Epithelial cell of prostate (primary cell): ENCODE measurements at places on chromosomes 11 and 22.

DNA sequence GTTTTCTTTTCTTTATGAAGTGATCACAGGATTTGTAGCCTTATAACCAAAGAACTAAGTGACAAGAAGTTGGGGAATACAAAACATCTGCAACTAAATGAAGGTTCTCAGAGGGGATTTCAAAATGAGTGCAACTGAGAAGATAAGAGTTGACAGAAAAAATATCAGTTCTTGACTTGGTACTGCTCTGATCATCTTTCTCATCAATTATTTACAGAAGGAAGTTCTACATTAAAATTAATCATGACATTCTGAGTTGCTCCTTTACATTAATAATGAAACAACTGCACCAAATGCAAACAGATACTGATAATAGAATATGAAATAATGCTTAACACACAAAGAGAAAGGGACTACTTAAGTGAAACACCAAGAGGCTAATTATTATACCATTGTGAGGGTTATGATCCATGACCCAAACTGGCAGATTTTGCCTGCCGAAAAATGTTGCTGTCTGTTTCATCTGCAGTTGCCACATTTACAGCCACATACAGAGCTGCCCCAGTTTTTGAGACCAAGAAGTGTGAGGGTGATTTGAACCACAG lies 561.9 kb upstream of the ANO5 start:
- DNase-seq = no peak

GRCh38 chr11:3226846-3227567 lies 5.2 kb downstream of the MRGPRE start:
- no peak for DNase-seq

DNA sequence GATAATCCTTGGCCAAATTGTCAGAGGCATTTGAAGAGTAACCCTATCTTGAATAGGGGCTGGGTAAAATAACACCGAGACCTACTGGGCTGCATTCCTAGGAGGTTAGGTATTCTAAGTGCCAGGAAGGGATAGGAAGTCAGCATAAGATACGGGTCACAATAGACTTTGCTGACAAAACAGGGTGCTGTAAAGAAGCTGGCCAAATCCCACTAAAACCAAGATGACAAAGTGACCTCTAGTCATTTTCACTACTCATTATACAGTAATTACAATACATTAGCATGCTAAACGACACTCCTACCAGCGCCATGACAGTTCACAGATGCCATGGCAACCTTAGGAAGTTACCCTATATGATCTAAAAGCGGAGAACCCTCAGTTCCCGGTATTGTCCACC lies 964 bp upstream of the REXO2 start:
- DNase-seq = no peak

DNA sequence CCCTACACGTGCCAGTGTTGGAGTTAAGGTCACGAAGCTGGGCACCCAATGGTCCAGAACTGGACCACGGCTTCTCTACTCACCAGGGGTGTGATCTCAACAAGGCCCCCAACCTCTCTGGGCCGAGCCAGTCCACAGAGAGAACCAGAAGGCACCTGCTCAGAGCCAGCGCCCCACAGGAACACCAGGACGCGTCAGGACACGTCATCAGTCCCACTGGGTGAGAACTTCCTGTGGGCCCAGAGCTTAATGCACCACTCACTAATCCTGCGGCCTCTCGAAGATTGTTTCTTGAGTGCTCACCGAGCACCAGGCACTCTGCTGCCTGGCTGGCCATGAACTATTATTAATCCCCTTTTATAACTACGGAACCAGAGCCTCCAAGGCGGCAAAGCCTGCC lies 10.1 kb downstream of the PHF21B start:
- DNase-seq = no peak

GRCh38 chr22:27215871-27216270 lies 558.5 kb downstream of the MIAT start:
- DNase-seq = no peak

DNA sequence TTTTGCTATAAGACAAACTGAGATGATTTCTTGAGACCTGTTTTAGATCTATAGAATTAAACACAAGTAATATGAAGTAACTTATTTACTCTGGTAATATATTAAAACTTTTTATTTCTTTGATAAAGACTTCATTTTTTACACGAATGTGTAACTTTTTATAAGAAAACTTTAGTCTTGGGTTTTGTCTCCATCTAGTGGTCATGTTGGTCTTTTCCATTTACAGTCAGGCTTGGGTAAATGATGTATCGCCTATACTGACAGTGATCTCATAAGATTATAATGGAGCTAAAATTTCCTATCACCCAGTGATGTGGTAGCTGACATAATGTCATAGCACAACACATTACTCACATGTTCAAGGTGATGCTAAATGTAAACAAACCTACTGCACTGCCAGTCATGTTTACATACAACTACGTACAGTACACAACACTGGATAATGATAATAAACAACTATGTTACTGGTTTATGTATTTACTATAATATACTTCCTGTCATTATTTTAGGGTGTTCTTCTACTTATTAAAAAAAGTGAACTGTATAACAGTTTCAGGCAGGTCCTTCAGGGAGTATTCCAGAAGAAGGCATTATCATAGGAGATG lies 7.5 kb upstream of the C11orf97 start:
- DNase-seq = no peak

- no peak for DNase-seq
Observed at GRCh38 chr22:49827853-49828598, at the start of gene BRD1. Gene BRD1, minus strand, starts transcription at chr22:49827873. Its CDS starts 3,556 bp downstream, at chr22:49824317.

GRCh38 chr22:17952273-17952801 lies 72.0 kb downstream of the MICAL3 start:
- DNase-seq = no peak

DNA sequence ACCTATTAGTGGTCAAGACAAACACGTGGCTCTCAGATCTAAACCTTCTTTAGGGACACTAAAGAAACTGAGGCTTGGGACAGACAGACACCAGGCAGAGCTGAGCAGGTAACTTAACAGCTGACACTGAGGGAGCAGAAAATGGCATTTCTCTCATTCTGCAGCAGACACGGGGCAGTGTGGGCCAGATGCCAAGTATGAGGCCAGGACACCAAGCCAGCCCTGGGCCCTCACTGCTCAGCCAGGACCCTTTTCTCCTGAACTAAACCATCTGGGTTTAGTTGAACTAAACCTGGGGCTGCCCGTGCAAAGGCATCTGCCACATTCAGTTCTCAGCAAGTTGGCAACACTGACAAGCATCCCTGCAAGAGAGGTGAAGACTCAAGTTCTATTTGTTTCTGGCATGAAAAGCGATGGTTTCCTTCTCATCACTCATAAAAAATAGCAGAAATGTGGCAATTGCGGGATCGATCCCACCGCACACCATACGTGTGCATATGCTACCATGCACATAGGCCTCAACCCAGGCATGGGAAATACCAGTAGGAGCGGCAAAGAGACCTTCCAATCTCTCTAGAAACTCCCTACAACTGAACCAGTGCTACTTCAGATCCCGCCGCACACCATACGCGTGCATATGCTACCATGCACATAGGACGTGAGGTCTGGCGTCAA lies 100.1 kb upstream of the BID start:
- no peak for DNase-seq

- DNase-seq = no peak
Observed at GRCh38 chr11:114826910-114827442, 148.6 kb downstream of the NXPE2 start.

DNA sequence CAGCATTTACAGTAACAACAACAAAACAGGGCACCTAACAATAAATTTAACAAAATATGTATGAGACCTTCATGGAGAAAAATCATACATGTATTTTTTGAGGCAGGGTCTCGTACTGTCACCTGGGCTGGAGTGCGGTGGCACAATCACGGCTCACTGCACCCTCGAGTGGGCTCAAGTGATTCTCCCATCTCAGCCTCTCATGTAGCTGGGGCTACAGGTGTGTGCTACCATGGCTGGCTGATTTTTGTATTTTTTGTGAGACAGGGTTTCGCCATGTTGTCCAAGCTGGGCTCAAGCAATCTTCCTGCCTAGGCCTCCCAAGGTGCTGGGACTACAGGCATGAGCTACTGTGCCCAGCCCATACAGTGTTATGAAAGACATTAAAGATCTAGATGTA lies 278.1 kb downstream of the SWAP70 start:
- no peak for DNase-seq

DNA sequence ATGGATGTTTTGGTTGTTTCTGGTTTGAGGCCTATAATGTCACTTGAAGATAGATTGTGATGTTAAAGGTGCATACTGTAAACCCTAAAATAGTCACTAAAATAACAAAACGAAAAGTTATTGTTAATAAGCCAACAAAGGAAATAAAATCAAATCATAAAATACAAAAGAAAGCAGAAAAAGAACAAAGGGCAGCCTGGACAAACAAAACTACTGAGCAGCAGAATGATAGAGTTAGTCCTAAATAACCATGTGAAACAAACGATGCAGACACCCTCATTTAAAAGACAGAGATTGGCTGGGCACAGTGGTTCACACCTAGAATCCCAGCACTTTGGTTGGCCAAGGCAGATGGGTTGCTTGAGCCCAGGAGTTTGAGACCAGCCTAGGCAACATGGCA lies 90.9 kb upstream of the GAL start:
- DNase-seq = no peak

GRCh38 chr22:29109822-29110221 lies 37.0 kb downstream of the KREMEN1 start:
- DNase-seq = no peak

GRCh38 chr22:36274531-36274930 lies 21.6 kb downstream of the APOL1 start:
- DNase-seq = no peak

DNA sequence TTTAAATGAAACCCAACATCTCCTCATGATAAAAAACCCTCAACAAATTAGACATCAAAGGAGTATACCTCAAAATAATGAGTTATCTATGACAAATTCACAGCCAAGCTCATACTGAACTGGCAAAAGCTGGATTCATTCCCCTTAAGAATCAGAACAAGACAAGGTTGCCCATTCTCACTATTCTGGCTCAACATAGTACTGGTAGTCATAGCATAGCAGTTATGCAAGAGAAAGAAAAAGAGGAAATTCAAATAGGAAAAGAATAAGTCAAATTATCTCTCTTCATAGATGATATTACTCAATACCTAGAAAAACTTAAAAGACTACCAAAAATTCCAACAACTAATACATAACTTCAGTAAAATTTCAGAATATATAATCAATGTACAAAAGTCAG lies 29.4 kb upstream of the XKR3 start:
- no peak for DNase-seq

- no peak for DNase-seq
Observed at GRCh38 chr22:36775586-36775963, 344 bp downstream of the IFT27 start.

DNA sequence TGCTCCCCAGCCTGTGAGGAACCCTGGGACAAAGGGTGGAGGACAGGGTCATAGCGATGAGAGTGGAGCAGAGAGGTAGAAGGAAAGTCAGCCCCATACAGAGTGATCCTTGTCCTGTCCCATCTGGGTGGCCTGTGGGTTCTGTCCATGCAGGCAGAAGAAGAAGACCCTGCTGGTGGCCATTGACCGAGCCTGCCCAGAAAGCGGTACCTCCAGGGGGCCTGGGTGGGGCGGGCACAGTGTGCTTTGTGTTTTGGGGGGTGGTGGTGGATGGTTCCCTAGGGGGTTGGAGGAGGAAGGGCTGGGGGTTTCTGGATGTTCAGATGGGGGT lies 7.9 kb downstream of the SIDT2 start:
- no peak for DNase-seq

DNA sequence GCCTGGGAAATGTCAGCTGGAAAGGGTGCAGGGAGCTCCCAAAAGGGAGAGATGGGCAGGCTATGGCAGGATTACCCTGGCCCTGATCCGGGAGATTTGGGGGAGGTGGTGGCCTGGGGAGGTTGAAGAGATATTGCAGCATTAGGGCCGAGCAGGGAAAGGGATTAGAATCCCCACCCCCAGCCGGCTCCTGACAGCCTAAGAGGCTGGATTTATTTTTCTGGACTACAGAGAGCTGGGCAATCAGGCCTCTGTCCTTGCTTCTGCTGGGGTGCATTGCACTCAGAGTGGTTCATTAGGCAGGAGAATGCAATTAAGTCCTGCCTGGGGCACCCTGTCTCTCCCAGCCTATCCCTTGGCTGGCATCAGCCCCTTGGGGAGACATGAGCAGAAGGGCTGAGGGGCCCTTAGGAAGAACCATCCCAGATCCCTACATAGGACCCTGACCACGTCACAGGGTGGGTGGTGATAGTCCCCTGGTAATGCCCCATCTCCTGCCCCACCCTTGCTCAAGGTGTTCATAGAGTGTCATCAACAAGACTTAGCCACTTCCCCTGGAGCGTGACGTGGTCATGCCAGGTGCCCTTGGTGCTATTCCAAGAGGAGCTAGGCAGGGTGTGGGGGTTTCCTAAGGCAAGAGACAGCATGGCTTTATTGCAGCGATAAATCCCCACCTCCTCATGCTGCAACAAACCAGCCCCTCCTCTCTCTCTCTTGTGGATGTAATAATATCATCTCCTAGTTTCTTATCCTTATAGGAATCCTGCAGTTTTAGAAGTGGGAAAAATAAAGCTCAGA lies 38.4 kb upstream of the KLHL35 start:
- DNase-seq = no peak

DNA sequence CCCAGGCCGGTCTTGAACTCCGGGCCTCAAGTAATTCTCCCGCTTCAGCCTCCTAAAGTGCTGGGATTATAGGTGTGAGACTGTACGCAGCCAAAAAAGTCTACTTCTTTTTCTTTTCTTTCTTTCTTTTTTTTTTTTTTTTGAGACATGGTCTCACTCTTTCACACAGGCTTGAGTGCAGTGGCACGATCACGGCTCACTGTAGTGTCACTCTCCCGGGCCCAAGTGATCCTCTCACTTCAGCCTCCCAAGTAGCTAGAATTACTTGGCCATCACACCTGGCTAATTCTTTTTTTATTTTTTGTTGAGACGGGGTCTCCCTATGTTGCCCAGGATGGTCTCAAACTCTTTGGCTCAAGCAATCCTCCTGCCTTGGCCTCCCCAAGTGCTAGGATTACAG lies 3.6 kb upstream of the UBE2L3 start:
- DNase-seq = no peak

DNA sequence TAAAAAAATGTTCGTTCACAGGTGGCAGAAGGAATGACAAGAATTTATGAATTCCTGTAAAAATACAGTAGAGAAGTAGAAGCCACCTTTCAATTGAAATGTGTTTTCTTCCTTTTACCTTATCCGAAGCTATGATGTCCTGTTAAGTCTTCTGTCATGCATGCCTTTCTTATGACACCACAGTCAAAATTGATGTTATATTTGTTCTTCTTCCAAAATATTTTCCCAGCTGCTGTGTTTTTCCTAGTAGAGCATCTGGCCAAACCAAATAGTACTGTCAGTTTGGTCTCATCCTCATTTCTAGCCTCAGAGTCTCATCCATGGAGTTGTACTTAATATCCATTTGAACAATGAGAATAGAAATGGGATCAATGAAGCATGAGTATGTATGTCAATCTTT lies 206.1 kb downstream of the PGR start:
- no peak for DNase-seq

GRCh38 chr11:2794046-2794967 lies 91.3 kb downstream of the CDKN1C start:
- no peak for DNase-seq

- DNase-seq = no peak
Observed at GRCh38 chr11:102361086-102362031, 14.3 kb downstream of the BIRC2 start.

- DNase-seq = no peak
Observed at GRCh38 chr11:46064221-46064620, 57.0 kb downstream of the PHF21A start.

GRCh38 chr11:121699801-121700200 lies 247.0 kb upstream of the SORL1-AS1 start:
- no peak for DNase-seq
